CD8-positive, alpha-beta T cell (primary cell): ENCODE measurements at places on chromosomes 2 and 18.

DNA sequence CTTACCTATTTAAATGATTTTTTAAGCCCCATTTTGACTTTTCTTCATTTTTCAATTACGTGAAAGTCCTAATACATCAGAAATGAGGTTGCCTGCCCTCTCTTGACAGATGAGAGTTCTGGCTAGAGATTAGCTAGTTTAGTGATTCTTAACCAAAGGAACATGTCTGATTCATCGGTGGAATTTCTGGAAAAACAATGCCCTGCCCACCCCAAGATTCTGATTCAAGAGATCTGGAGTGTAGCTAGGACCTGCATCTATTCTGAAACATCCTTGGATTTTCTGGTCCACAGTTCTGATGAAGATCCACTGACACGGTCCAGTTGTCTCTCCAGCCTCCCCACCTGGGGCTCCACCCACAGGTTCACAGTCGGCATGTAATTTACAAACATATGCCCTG, 111.2 kb downstream of the KLF7 start:
- no peak for DNase-seq

GRCh38 chr2:15919716-15920434, 20.5 kb upstream of the MYCN start:
- no peak for DNase-seq

- DNase-seq = no peak
These were observed 28.9 kb upstream of the NT5DC4 start for GRCh38 chr2:112691881-112692281.

DNA sequence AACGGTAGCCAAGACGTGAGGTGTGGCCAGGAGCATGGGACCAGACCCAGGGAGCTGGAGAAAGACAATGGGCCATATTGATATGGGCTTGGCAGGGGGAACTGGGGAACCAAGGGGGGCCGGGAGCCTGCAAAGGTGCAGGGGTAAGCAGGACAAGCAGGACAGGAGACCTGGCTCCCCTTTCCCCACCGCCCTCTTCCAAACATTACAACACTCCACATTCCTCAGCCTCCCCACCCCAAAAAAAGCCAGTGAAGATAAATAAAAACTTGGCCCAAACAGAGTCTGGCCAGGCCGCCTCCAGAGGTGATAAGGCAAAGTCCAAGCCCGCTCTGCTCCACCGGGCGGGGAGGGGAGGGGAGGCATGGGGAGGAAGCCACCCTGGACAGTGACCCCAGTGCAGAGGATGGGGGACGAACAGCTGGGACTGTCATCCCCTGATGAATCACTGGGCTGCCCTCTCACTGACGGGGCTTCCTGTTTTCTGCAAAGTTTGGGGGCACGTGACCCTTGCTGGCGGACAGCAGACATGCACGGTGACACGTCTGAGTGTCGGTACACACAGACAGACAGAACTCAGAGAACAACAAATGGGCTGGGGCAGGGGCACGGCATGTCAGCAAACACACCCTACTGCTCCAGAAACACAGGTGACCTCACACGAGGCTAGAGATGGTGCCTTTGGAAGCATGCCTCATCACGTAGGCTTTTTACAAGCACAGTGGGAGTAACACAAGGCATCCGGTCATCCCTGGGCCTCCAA, 100.2 kb downstream of the TNS1 start:
- no peak for DNase-seq
